ENCODE measurements at places on chromosomes 5 and 9.
A peak's percentile ranks its signal among the peaks of the same experiment; 100 is the strongest.

- DNase-seq: no peak
These were observed 78.8 kb downstream of the GIN1 start for GRCh38 chr5:103041071-103041676.

DNA sequence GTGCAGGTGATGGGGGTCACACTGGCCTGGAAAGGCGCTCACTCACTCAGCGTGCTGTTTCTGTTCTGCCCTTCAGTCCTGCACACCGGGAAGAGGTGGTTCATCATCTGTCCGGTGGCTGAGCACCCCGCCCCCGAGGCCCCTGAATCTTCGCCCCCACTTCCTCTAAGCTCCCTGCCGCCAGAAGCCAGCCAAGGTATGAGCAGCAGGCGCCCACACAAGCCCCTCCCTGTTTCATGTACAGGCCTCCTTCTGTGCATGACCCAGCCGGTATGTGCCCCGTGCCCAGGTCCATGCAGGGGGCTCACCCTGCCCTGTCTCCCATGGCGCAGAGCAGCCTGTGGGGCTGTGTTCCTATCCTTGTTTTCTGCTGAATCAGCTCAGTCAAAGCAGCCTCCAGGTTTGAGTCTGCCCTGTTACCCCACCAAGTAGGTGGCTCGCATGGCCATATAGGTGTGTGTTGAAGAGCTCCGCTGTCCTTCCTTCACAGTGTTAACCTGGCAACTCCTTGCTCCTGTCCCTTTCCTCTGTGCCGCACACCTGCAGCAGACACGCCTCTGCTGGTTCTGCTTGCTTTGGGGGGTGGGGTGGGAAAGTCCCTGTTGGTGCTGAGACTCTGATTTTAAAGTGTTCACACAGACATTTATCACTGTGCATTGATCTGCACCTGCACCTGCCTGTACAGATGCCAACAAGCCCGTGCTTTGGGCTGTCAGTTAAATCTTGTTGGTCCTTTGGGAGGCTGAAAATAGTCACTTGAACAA, 84.8 kb downstream of the WNK2 start:
- DNase-seq: no peak

DNA sequence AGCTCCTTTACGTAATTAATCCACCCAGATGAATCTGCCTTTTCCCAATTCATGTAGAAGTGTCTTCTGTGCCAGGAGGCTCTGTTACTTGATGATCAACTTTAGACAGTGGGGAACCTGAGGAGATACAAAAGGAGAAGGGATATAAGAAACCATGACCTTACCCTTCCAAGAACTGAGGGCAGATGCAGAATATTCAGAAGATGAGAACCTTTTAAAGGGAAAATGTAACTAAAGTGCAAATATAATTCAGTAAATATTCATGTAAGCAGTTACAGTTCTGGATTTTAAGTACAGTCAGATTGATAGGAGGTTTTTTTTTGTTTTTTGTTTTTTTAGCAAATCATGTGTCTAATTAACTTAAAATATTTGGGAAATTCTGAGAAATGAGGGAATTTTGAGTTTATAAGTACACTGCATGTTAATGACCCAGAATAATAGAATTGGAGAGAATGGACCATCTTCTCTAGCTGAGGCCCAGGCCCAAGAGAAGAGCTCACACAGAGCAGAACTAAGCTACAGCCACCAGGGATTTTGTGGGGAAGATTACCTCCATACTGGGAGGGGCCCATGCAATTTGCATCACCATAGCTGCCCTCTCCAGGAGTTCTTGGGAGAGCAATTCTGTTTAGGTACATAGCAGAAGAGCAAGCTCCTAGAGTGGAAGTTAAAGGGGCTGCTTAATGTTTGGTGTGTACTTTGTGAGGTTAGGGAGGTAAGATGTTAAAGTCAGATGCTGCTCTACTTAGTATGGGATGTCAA, 61.5 kb downstream of the SV2C start:
- no peak for DNase-seq

DNA sequence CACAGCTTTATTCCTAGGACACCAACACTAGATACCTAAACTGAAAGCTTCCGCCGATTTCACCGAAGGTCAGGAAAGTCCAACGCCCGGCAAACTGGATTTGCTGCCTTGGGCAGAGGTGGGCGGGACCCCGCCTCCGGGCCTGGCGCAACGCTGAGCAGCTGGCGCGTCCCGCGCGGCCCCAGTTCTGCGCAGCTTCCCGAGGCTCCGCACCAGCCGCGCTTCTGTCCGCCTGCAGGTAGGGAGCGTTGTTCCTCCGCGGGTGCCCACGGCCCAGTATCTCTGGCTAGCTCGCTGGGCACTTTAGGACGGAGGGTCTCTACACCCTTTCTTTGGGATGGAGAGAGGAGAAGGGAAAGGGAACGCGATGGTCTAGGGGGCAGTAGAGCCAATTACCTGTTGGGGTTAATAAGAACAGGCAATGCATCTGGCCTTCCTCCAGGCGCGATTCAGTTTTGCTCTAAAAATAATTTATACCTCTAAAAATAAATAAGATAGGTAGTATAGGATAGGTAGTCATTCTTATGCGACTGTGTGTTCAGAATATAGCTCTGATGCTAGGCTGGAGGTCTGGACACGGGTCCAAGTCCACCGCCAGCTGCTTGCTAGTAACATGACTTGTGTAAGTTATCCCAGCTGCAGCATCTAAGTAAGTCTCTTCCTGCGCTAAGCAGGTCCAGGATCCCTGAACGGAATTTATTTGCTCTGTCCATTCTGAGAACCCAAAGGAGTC, at the start of gene CD274:
Gene CD274 (plus strand): TSS at position 184 of the 733 bp plus-strand sequence. CDS start 5,572 bp downstream, outside the sequence.
- DNase-seq: peak; percentile 58

DNA sequence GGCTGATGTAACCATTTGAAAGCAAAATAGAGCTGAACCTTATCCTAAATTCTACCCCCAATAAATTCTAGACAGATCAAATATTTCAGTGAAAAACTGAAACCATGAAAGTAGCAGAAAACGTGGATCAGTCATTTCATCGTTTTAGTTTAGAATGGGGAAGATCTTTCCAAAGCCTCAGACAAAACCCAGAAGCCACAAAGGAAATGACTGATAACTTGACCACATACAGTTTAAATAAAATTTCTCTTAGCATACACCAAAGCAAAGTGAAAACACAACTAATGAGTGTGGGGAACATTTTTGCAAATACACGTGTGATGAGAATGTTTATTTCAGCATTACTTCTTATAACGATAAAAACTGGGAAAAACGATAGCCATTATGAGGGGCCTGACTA, 284.8 kb downstream of the ADGRV1 start:
- DNase-seq: no peak

GRCh38 chr9:18887546-18887945, 145.5 kb downstream of the SAXO1 start:
- DNase-seq: no peak

- no peak for DNase-seq
These were observed 29.3 kb downstream of the ADAMTS16 start for GRCh38 chr5:5169466-5169865.

- DNase-seq: no peak
These were observed 146.4 kb upstream of the C9orf72 start for GRCh38 chr9:27719711-27720110.

- DNase-seq: no peak
These were observed 47.1 kb upstream of the RAI14 start for GRCh38 chr5:34608859-34609648.

GRCh38 chr5:35821513-35821912, 35.2 kb upstream of the IL7R start:
- DNase-seq: no peak

- DNase-seq: no peak
These were observed 12.7 kb downstream of the GLIPR2 start for GRCh38 chr9:36149197-36149596.

DNA sequence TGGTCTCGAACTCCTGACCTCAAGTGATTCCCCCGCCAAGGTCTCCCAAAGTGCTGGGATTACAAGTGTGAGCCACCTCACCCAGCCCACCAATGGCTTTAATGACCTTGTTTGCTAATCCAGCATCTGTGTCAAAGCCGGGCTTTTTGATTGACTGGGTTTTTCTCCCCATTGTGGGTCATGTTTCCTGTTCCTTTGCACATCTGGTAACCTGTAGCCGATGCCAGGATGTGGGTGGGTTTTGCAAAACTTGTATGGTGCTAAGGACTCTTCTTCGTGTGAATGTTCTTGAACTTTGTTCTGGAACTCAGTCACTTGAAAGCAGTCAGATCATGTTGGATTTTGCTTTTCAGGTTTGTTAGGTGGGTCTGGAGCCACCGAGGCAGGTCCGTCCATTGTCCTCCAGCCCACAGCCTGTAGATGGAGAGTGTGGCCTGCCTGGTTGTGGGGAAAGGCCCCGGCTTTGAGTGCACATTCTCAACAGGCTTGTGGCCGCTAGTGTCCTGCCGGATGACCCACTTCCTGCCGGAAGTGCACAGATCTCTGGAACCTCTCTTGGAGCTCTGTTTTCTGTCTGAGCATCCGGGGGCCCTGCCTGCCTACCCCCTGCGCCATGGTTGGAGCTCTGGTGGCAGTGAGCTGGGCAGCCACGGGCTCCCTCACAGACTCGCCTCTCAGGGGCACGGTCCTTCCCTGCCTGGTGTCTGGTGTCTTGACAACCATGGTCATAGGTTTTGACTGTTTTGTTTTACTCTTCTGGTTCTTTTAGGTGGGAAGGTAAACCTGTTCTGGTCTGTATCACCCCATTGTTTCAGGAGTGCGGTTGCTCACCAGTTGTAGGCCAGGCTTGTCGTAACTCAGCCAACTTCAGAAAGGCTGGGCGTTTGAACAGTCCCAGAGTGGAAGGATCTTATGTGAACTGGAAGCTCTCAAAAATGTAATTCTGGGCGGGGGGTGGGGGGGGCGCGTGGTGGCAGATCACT, 69.6 kb upstream of the CACNA1B start:
- no peak for DNase-seq

GRCh38 chr5:9920697-9921096, 290.5 kb upstream of the TAS2R1 start:
- no peak for DNase-seq

DNA sequence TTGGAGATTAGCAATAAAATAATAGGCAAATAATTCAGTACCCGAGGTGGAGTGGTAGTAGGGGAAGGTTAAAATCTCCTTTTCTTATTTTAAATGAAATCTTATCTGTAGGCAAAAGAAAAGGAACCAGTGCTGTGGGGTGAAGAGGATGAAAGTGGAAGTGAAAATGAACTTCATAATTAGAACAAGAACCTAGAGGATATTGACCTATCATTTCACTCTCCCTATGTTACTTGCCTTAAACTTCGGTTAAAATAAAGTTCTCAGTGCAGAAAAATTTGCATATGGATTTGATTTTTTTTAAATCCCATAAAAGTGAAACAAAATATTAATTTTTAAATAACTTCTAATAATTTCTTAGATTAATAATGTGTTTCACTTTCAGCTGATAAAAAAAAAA, 1094.9 kb upstream of the C9orf72 start:
- no peak for DNase-seq

- DNase-seq: no peak
These were observed 3.2 kb downstream of the SGTB start for GRCh38 chr5:65718576-65719310.

- DNase-seq: no peak
These were observed 6.4 kb downstream of the SWI5 start for GRCh38 chr9:128282500-128282899.

GRCh38 chr5:8700222-8700621, 831.3 kb downstream of the MTRR start:
- DNase-seq: no peak

GRCh38 chr5:19874811-19875210, 113.2 kb downstream of the CDH18 start:
- DNase-seq: no peak

GRCh38 chr9:113628621-113629020, 165.1 kb downstream of the RGS3 start:
- no peak for DNase-seq

DNA sequence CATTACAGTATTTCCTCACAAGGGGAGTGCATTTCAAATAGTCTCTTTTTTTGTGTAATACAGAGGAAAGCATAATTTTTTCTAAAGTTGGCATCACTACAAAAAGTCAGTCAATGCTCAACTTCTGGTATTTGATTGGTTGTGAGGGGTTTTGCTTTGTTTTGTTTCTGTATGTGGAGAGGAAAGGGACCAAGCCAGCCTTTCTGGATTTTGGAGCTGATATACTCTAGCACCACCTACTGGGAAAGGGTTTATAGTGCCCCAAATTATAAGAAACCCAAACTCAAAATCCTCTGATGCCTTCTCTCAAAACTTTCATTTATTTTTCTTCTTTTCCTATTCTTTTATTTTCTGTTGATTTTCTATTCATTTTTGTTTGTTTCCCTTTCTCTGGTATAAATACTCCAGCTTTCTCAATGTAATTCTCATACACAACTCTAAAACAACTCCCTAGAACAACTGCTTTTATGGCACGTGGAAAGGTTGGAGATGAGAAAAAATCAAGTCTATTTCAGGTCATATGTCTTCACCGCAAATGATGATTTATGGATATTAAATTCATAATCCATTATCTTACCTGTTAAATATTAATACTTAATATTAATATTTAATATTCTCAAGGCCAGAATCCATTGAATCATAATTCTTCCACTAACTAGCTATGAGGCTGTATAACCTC, 69.5 kb upstream of the ANXA1 start:
- no peak for DNase-seq

DNA sequence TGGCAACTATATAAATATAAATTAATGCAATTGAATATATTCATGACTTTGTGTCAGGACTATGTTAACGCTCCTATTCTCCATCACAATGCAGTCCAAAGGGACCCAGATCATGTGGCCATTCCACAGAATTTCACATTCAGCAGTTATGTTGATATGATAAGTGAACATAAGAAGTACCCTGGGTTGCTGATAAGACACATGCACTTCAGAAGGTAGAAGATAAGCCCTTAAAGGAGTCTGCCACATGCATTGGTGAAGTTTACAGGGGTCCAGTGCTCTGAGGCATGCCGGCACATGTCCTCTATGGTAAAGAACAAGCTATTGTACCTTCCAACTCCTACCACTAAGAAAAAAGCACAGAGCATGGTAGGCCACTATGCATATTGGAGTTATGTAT, 76.4 kb downstream of the PHAX start:
- no peak for DNase-seq

GRCh38 chr5:127796211-127796610, 93.0 kb downstream of the CCDC192 start:
- DNase-seq: no peak

GRCh38 chr9:104367507-104367906, 136.6 kb upstream of the OR13F1 start:
- DNase-seq: no peak

DNA sequence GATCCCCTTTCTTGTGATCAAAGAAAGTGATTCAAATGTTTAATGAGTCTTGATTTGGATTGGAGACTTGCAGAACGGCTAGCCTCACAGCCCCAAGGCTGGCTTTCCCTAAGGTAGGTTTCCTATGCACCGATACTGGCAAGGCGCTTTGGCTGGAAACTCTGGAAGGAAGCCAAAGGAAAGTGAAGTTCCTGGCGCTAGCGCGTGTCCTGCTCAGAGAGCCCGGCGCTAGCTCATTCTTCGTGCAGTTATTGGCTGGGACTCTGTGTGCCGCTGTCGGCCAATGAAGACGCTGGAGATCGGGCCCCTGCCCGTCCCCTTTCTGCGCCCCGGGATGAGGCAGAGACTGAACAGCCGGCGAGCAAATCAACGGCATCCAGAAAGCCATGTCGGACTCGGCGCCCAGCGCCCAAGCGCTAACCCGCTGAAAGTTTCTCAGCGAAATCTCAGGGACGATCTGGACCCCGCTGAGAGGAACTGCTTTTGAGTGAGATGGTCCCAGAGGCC, at the start of gene PCDHGC3:
Gene PCDHGC3 (plus strand): TSS at position 342 of the 507 bp plus-strand sequence. CDS start 151 bp downstream, at position 493.
- peak; percentile 88 for DNase-seq

- DNase-seq: no peak
These were observed 75.7 kb downstream of the TMC1 start for GRCh38 chr9:72597181-72597517.

GRCh38 chr5:83973925-83974815, 253.5 kb upstream of the HAPLN1 start:
- no peak for DNase-seq

- no peak for DNase-seq
These were observed 83.9 kb downstream of the TMEM174 start for GRCh38 chr5:73256862-73257261.
